Islet precursor cell (in vitro differentiated cells): ENCODE measurements at places on chromosomes 1 and 21.

GRCh38 chr1:24770881-24771280 is 25.6 kb downstream of the CLIC4 start:
- no peak for DNase-seq

DNA sequence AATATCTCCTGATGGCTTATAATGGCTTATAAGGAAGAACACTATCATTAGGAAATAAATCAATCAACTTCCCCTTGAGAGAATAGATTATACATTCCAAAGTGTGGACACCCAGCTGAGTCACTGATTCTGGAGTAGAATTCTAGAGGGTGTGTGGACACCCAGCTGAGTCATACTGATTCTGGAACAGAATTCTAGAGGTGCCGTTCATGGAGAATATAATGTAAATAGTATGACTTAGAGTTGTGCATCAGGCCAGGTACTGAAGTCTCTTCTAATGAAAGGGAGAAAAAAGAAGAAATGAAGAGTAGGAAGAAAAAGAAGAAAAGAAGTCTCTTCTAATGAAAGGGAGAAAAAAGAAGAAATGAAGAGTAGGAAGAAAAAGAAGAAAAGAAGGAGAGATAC is 2.4 kb upstream of the USP33 start:
- DNase-seq = no peak

DNA sequence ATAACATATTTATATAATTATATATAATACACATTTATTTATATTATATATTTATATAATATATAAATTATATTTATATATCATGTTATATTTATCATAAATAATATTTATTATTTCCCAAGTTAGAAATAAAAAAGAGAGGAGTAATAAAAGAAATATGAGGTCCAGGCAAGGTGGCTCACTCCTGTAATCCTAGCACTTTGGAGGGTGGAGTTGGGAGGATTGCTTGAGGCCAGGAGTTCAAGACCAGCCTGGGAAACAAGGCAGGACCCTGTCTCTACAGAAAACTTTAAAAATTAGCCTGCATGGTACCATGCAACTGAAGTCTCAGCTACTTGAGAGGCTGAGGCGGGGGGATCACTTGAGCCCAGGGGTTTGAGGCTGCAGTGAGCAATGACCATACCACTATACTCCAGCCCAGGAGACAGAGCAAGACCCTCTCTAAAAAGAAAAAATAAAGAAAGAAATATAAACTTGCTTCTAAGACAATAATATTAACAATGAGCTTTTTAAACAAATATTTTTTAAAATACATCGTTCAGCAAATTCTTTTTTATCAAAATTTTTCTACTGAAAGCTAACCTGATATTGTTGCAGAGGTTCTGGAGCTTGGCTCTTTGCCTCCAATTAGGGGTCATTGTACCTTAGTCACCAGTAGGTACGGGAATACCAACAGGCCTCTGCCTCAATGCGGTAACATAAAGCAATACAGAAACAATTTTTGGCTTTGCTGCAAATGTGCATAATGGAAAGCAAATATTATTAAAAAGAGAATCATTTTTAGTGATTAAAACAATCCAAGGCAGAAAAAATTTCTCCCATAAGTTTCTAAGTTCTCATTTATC is 290.0 kb downstream of the SETD4 start:
- DNase-seq = no peak

GRCh38 chr1:27298632-27299384 is 23.2 kb upstream of the TMEM222 start:
- peak; percentile 59 for DNase-seq

- peak; percentile 90 for DNase-seq
These were observed at the start of gene KAZN for GRCh38 chr1:14598498-14599182. Gene KAZN (plus strand): TSS chr1:14598685.

DNA sequence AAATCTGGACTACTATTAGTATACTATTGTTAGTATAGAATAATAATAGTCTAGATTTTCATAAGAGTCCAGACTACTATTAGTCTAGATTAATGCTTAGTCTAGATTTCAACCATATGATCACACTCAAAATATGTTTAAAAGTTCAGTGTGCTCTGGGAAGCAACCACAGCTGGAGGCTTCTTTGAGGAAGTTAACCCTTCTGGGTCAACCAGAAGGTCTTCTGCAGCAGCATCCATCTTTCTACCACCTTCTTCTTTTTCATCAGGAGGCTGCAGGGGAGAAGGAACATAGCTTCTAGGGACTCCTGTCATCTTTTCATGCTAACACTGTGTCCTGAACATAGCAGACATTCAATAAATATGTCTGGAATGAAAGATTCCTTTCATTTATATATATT is 51.2 kb upstream of the DNAJC6 start:
- no peak for DNase-seq

DNA sequence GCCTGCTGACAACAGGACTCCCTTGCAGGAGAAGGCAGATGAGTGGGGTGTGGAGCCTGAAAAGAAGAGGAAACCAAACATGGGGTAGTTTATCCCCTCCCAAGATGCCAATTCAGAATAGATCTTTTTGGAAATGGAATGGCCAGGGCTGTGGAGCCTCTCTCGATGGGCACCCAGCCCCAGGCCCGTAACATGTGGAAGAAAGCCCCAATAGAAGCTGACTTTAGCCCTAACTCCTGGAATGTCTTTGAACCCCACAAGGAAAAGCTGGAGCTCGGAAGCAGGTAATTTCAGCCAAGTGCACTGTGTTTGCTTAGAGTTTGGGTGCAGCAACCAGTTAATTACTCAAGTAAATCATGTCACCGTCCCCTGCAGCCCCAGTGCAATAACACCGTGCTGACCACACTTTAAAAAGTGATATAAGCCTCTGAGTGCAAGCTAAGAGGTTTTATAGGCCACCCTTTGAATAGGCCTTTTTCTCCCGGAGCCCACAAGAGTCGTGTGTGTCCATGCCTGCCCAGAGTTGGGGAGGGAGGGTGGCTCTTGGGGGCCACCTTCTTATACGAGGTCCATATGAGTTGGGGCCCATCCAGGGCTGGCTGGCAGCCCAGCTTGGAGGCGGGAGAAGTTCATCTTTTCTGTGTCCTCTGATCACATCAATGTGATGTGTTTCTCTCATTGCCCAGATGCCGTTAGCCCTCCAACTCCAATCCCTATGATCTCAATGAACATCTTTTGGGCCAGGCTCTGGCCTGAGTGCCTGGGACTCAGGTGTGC is 153.2 kb downstream of the TRABD2B start:
- DNase-seq = no peak

DNA sequence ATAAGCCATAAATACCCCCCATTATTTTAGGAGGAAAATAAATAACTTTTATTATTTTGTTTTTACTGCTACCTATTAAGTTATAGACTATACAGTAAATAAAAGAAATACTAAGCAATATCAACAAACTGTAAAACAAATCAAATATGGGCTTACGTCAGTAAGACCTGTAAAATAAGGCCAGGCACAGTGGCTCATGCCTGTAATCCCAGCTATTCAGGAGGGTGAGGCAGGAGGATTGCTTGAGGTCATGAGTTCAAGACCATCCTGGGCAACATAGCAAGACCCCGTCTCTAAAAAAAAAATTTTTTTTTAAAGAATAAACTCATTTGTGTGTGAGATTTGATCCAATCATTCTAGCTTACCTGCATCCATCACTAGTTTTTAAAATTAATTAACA is 17.8 kb downstream of the EGLN1 start:
- DNase-seq = no peak

DNA sequence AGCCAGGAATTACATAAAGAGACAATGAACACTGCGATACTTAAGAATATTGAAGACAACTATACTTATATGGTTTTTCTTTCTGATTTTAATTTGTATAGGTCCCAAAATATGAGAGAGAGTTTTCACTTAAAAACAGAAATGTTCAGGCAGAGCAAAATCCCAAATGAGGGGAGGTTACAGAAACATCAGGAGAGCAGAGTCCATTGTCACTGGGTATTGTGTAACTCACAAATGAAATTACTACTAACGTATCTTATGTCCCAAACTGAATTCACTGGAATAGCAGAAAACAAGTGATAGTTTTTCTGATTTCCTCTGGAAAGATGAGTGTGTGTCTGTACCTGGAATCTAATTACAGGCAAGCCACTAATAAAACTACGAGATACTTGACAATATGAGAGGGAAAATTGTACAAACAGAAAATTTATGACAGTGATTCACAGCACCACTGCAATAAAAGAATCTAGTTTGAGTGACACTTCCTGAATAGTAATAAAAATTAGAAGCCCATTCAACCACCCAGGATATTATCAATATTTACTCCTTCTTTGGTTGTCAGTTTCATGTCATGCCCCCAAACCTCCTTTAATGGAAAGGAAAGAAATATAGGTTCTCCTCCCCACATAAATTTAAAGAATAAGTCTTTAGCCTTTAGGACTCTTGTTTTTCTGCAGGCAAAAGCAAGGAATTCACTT is 522.6 kb downstream of the ADGRL2 start:
- no peak for DNase-seq

DNA sequence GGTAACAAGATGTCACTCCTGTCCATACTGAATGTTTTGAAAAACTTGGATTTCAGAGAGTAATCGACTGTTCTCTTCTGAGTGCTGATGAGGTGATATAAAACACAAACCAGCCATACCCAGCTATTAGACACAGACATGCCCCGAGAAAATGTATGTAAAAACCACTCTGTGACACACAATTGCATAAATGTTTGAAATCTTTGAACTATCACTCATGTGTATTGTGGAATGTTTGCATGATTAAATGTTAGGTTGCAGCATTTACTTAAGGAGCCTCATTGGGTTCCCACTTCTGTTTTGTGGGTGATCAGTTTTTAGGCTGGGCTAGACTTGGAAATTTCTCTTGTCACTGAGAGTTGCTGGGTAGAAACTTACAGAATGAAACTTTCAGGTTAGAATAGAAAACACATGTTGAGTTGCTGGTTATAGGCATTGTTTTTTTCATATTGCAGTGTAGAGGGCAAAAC is 270.4 kb upstream of the B3GALT2 start:
- DNase-seq = no peak

GRCh38 chr1:201119206-201120197 is 7.3 kb upstream of the CACNA1S start:
- peak; percentile 79 for DNase-seq

GRCh38 chr1:224781800-224782199 is 147.7 kb upstream of the DNAH14 start:
- no peak for DNase-seq

GRCh38 chr1:225355863-225356262 is 72.0 kb downstream of the LBR start:
- no peak for DNase-seq

DNA sequence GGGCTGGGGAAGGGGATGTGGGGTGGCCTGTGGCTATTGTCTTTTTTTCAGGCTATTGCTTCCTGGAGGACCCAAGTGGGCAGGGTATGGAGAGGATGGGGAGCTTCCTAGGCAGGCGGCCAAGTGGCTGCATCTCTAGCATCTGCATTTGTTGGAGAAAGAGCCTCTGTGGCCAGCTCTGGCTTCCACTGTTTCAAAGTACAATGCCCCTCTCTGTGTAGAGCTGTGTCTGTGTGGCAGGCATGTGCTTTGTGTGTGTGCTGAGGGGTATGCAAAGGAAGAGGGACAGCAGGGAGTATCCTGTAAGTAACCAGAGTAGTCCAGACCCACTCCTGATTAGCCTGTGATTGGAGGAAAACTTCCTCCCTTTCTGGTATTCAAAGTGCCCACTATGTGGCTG is 40.6 kb downstream of the KCNA2 start:
- no peak for DNase-seq

DNA sequence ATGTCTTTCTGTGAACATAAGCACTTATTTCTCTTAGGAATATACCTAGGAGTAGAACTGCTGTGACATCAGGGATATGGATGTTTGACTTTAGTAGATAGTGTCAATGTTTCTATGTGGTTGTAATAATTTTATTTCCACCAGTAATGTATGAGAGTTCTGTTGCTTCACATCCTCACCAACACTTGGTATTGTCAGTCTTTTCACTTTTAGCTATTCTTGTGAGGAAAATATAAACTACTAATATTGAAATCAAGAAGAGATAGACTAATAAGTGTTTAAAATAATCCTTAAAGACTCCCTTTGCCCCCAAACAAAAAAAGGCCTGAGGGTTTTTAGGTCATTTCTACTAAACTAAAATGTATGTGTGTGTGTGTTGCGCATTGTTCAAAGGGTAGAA is 2.7 kb upstream of the DMAP1 start:
- DNase-seq = no peak

GRCh38 chr1:204873714-204874113 is 3.1 kb downstream of the NFASC start:
- DNase-seq = no peak

- DNase-seq = no peak
These were observed 32.2 kb downstream of the AIDA start for GRCh38 chr1:222680080-222680479.

DNA sequence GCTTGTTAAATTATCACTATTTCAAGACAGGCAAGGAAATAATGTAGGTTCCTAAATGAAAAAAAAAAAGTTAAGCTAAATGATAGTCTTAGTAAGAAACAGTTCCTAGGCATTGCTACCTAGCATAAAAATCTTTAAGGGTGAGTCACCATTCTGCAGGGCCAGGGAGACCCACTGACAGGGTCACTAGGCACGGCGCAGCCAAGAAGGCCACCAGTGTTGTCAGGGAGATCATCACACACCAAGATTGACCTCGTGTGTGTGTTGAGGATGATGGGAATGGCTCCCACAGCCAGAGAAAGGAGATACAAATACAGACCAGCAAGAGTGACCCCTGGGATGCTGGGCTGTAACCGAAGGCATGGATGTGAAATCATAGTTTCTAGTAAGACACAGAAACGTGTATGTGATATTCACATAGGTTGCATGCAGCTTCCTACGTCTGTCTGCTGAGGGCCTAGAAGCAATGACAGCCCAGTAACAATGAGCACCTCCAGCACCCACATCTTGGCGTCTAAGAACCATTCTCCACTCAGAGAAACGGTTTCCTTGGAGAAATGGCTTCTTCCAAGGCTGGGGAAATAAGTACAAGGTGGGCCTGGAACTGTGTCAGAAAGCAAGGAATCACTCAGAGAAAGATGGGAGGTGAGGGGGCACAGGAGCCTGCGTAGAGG is 29.1 kb downstream of the RIPK4 start:
- DNase-seq = no peak

DNA sequence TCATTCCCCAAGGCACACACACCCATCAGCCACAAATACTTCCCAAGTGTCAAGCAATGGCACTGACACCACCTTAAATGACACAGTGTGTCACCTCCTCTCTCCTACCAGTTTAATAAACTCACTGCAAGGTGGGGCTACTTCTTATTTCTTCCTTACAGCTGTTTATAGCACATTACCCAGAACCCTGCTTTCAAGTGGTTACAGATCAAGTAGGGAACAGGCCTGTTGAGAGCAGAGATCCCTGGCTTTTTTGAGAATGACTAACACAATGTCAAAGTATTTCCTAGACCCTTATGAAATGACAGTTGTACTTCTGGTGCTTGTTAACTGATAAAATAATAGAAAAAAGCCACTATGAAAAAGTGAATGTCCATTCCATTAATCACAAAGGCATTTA is 19.8 kb downstream of the ZBTB17 start:
- DNase-seq = no peak

DNA sequence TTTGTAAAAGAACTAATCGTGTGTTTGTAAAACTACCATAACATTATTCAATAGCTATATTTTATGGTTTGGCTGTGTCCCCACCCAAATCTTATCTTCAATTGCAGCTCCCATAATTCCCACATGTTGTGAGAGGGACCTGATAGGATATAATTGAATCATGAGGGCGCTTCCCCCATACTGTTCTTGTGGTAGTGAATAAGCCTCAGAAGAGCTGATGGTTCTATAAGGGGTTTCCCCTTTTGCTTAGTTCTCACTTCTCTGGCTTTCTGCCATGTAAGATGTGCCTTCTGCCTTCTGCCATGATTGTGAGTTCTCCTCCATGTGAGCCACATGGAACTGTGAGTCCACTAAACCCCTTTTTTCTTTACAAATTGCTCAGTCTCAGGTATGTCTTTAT is 1372.3 kb downstream of the AMY1C start:
- DNase-seq = no peak

- no peak for DNase-seq
These were observed 216.0 kb upstream of the NFIA start for GRCh38 chr1:60866226-60866900.
